Mesothelial cell of epicardium (in vitro differentiated cells): ENCODE measurements at places on chromosomes 4 and X. TPM values are rescaled to one million over a fixed set of nuclear protein-coding genes. Genes with fewer than 3 reads are reported as not detected.

GRCh38 chr4:38008571-38009021, 48.4 kb downstream of the PTTG2 start:
- H3K4me3 ChIP-seq, result no peak overlapping the region
- no peak for DNase-seq
- H3K27ac ChIP-seq, result no peak overlapping the region
- H3K27me3 ChIP-seq, result no peaks in the 10 kb centered on the region
- H3K36me3 ChIP-seq, result no peaks in the 10 kb centered on the region

DNA sequence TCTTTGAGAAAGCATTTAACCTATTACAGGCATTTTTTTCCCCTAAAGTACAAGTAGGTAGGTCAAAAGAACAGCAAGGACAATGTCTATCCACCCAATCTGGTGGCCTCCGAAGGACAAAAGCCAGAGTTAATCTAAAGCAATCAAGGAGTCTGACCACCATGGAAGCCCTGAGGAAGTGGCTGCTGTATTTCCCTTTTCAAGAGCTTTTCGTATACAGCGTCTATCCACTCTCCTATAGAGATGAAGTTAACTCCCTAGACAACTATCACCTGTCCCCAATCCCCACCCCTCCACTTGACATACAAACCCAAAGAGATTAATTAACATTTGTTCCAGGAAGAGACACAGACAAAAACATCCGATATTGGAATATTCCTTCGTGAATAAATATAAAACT, 85.5 kb downstream of the SNCA start:
- no peak overlapping the region for H3K4me3 ChIP-seq
- no peaks in the 10 kb centered on the region for H3K27me3 ChIP-seq
- no peak for DNase-seq
- no peaks in the 10 kb centered on the region for H3K36me3 ChIP-seq

Gene TCEAL9
- 55.4 to 61.1 TPM (median 60.1 TPM) in 3 replicates for total RNA-seq

GRCh38 chrX:153731117-153731844, 6.6 kb downstream of the ABCD1 start:
- no peak overlapping the region for H3K4me3 ChIP-seq
- peaks cover 25% of the 10 kb centered on the region for H3K36me3 ChIP-seq
- no peaks in the 10 kb centered on the region for H3K27me3 ChIP-seq
- no peak overlapping the region for H3K27ac ChIP-seq
- peaks cover 11% of the 10 kb centered on the region for H3K4me1 ChIP-seq

- H3K4me3 ChIP-seq, result no peak overlapping the region
- H3K36me3 ChIP-seq, result no peaks in the 10 kb centered on the region
- H3K27ac ChIP-seq, result no peak overlapping the region
- H3K4me1 ChIP-seq, result no peaks in the 10 kb centered on the region
Observed at GRCh38 chr4:40003986-40004385, 26.3 kb upstream of the PDS5A start.

Gene MID1
- 48.3 to 52.5 TPM (median 48.8 TPM) in 3 replicates for total RNA-seq

GRCh38 chrX:538311-538710, 92.3 kb upstream of the SHOX start:
- no peak overlapping the region for H3K4me3 ChIP-seq
- no peak for DNase-seq
- no peaks in the 10 kb centered on the region for H3K27me3 ChIP-seq
- no peak overlapping the region for H3K27ac ChIP-seq
- no peaks in the 10 kb centered on the region for H3K36me3 ChIP-seq

DNA sequence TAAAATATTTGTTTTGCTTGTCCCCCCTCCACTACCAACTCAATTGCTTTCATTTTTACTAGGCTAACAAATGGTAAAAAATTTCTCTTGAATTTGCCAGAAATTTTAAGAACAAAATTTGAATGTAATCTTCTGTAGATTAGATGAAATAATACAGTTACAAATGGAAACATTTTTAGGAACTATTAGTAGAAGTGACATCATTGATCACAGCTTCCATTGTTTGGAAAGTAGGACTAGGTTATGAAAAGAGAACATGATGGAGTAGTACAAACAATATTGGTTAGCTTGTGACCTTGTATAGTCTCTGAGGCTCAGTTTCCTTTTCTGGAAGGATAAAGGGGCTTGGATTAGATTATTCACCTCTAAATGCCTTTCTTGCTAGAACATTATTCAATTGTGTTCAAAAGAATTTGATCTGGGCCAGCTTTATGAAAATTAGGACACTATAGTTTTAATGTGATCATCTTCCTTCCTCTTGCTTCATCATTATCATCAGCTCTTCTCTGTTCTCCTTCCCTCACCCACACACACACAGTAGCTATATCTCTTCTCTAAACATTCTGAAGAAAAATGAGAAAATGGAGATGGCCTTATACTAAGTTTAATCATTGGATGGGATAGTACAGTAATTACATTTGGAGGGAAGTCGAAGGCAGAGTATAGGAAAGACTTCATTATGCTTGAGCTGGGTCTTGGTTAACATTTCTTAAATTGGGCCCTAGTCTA, 9.9 kb downstream of the MTMR1 start:
- H3K27ac ChIP-seq, result no peak overlapping the region
- H3K36me3 ChIP-seq, result peaks cover 16% of the 10 kb centered on the region
- H3K4me1 ChIP-seq, result no peaks in the 10 kb centered on the region
- DNase-seq, result no peak
- H3K27me3 ChIP-seq, result no peaks in the 10 kb centered on the region

DNA sequence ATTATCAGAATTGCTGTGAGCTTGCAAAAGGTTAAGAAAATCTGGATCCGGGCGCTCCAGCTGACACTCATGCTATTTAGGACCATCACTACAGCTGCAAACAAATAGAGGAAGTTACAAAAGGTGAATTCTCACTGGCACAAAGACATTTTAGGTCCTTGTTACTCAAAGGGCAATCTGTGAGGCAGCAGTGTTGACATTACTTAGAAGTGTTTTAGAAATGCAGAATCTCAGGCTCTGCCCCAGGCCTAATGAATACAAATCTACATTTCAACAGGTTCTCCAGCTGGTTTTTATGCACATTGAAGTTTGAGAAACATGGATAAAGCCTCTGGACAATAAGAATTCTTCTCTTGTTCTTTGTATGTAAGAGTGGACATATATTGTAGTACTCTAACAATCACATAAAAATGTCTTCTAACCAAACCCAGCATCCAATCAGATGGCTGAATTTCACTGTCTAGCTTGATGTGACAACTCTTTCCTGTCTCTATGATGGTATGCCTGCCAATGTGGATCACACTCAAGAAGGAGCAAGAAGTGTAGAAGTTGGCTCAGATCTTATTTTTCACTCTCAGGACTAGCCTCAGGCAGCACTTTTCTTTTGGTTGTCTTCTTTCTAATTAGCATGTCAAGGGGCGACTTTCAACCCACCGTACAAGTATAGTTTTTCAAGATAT, 18.8 kb downstream of the SLC7A11 start:
- H3K27me3 ChIP-seq, result no peaks in the 10 kb centered on the region
- H3K4me1 ChIP-seq, result peaks cover 17% of the 10 kb centered on the region
- H3K36me3 ChIP-seq, result peaks cover 2% of the 10 kb centered on the region
- H3K4me3 ChIP-seq, result no peak overlapping the region

GRCh38 chrX:118493653-118494297, 1.8 kb upstream of the DOCK11 start:
- H3K4me1 ChIP-seq, result peaks cover 16% of the 10 kb centered on the region
- no peak for DNase-seq
- H3K4me3 ChIP-seq, result no peak overlapping the region
- H3K27ac ChIP-seq, result no peak overlapping the region
- no peaks in the 10 kb centered on the region for H3K27me3 ChIP-seq

GRCh38 chr4:89898304-89898716, 3.7 kb downstream of the MMRN1 start:
- no peak for DNase-seq
- H3K4me1 ChIP-seq, result no peaks in the 10 kb centered on the region
- H3K27ac ChIP-seq, result no peak overlapping the region
- H3K4me3 ChIP-seq, result no peak overlapping the region
- no peaks in the 10 kb centered on the region for H3K27me3 ChIP-seq

Gene IL1RAPL1
- 15.2 to 17.0 TPM (median 16.6 TPM) in 3 replicates for total RNA-seq

Gene GPR173
- total RNA-seq, result 27.2 to 29.0 TPM (median 28.5 TPM) in 3 replicates

Gene SCML1
- total RNA-seq, result 9.8 to 10.7 TPM (median 10.4 TPM) in 3 replicates

Gene HSFX1
- 1.9 to 2.1 TPM (median 2.0 TPM) in 3 replicates for total RNA-seq

- H3K27me3 ChIP-seq, result no peaks in the 10 kb centered on the region
- no peak for DNase-seq
- no peak overlapping the region for H3K27ac ChIP-seq
- no peaks in the 10 kb centered on the region for H3K4me1 ChIP-seq
- no peaks in the 10 kb centered on the region for H3K36me3 ChIP-seq
Observed at GRCh38 chrX:36414056-36414455, 494.5 kb downstream of the CFAP47 start.

Gene C1QTNF7
- 3.9 to 4.4 TPM (median 4.1 TPM) in 3 replicates for total RNA-seq

DNA sequence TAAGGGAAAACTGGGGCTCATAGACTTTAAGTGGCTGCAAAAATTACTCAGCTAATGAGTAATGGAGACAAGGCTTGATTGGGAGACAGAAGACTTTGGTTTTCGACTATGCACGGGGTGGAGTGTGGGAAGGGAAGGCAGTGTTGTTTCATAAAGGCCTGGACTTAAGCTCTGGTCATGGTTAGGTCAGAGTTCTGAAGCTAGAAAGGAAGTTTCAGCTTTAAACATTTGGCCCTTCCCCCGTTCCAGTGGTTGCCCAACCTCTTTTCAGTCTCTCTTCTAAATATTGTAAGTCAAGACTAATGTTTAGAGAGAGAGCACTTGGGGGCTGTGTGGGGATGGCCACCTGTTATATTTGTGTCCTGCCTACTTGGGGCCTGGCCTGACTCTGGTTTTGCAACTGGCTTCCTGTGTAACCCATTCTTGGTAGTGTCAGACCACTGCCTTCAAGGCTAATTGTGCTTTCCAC, 21.0 kb downstream of the MSN start:
- no peak overlapping the region for H3K27ac ChIP-seq
- H3K4me3 ChIP-seq, result no peak overlapping the region
- H3K4me1 ChIP-seq, result peaks cover 2% of the 10 kb centered on the region
- H3K36me3 ChIP-seq, result peaks cover 12% of the 10 kb centered on the region
- no peak for DNase-seq
